ENCODE measurements at places on chromosomes 1 and 21.

DNA sequence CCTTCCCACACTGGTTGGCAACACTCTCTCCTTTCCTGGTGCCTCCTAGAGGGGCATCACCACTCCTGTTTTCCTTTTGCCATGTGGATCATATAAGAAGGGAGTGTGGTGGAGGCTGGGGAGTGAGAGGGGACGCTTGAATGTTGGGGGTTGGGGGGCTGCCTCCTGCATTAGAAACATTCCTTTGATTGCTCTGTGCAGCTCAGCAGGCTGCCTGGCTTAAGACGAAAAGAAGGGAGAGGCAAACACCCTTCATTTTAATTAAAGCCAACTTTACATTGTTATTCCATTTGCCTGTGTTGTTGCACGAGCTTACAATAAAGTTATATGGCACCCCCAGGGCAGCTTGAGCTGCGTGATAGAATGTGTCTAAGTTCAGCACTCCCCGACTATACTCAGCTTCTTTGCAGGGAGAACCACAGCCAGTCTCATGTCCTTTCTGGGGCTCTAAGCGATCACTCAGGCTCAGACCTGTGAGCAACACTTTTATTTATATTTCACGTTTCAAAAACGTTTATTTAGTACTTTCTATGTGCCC, 57.4 kb downstream of the FOXD2 start:
- DNase-seq = no peak

DNA sequence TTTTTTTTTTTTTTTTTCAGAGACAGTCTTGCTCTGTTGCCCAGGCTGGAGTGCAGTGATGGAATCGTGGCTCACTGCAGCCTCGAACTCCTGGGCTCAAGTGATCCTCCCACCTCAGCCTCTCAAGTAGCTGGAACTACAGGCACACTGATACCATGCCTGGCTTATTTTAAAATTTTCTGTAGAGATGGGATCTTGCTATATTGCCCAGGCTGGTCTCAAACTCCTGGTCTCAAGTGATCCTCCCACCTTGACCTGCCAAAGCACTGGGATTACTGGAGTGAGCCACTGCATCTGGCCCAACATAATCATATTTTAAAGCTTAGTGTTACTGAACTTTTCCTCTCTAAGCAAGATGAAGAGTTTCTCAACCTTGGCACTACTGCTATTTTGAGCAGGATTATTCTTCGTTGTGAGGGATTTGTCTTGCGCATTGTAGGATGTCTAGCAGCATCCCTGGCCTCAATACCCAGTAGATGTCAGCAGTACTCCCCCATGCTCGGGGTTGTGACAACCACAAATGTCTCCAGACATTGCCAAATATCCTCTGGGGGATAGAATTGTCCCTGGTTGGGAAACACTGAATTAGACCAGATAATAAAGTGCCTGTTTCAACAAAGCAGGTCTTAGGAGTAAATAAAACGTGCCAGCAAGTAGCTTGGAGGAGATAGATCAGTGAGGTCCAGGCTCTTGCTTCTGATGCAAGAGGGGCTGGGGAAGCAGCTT, 15.1 kb upstream of the THRAP3 start:
- no peak for DNase-seq

DNA sequence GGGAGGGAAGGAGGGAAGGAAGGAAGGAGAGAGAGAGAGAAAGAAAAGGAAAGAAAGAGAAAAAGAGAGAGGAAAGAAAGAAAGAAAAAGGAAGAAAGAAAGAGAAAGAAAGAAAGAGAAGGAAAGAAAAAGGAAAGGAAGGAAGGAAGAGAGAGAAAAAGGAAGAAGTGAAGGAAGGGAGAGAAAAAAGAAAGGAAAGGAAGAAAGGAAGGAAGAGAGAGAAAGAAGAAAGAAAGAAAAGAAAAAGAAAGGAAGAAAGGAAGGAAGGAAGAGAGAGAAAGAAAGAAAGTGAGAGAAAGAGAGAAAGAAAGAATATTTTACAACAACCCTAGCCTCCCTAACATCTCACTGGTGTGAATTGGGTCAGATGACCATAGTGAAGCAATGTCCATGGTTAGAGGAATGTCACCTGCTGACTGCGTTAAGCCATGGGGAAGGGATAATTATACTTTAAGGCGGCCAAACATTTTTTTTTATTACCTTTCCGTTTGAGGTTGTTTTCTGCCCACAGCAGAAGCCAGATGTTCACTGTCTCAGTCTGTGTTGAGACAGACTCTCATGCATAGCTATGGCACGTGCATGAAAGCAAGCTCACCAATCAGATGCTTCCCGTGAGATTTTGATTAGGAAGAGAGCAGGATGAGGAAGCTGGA, 76.4 kb downstream of the SNRPE start:
- DNase-seq = no peak

DNA sequence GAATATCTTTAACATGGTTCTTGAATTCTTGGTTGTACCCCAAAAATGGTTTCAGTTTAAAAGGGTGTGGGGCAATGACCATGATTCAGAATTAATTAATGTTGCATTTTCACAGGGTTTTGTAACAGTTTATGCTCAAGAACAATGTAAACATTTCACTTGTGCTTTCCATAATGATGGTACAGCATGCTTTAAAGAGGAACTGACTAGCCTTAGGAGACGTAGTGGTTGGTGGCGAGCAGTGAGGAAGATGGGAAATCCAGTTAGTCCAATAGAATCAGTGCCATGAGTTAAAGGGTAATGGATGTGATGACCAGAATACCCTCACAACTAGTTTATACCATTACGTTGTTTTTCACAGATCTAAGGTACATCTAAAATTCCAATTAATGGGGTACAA, 138.0 kb downstream of the HS2ST1 start:
- DNase-seq = no peak

GRCh38 chr1:47630346-47630745, 192.5 kb downstream of the FOXD2 start:
- no peak for DNase-seq

GRCh38 chr1:40652979-40653378, 12.5 kb downstream of the RIMS3 start:
- no peak for DNase-seq

- DNase-seq = no peak
These were observed 36.5 kb upstream of the RC3H1 start for GRCh38 chr1:174058624-174059023.

DNA sequence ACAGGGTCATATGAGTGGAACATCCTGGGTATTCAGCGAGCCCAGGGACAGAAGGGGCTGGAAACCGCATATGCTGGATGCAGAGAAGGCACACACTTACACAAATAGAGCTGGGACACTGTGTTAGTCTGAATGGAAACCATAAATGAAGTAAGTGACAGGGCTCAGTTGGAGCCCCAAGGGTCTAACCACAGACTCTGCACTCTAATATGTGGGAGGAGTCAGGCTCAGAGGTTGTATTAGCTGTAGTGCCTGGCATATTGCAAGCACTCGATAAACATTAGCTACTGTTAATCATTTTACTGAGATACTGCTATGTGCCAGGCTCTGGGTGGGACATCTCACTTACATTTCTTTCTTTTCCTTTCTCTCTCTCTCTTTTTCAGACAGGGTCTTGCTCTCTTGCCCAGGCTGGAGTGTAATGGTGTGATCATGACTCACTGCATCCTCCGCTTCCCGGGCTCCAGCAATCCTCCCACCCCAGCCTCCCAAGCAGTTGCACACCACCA, 6.5 kb upstream of the OLIG1 start:
- DNase-seq = no peak

GRCh38 chr21:44615911-44616590, 4.2 kb downstream of the KRTAP10-8 start:
- no peak for DNase-seq

- peak; percentile 30 for DNase-seq
These were observed 19.8 kb downstream of the ERRFI1 start for GRCh38 chr1:8006037-8006963.

GRCh38 chr1:231189683-231190270, 27.9 kb downstream of the TRIM67 start:
- DNase-seq = no peak

- DNase-seq = no peak
These were observed 64.4 kb upstream of the GJA5 start for GRCh38 chr1:147824798-147825197.

DNA sequence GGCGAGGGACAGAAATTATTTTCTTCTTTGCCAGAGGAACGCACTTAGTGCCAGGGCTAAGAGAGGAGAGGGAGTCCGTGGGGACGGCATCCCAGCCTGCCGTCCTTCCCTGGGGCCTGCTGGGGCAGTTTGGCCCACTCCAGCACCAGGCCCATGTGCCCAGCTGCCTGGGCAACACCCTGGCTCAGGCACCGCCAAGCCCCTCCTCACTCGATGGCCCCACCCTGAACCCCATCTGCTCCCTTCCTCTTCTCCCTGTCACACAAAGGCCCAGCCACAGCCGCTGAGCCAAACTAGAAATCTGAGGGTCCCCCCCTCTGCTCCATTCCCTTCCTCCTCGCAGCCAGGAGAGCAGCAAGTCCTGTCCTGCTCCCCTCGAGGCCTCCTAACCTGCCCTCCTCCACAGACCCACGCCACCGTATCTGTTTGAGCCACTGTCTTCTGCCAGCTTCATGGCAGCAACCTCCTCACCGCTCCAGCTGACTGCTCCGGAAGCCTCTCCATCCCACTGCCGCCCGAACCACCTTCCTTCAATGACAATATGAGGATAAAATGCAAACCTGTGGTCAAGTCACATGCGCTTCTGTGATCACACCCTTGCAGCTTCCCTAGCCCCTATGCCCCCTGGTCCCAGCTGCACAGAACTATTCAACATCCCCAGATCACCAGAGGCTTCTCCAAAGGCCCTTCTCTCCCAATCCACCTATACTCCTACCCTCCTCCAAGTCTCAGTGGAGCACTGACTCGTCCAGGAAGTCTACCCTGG, 8.4 kb upstream of the TNNI1 start:
- DNase-seq = no peak

DNA sequence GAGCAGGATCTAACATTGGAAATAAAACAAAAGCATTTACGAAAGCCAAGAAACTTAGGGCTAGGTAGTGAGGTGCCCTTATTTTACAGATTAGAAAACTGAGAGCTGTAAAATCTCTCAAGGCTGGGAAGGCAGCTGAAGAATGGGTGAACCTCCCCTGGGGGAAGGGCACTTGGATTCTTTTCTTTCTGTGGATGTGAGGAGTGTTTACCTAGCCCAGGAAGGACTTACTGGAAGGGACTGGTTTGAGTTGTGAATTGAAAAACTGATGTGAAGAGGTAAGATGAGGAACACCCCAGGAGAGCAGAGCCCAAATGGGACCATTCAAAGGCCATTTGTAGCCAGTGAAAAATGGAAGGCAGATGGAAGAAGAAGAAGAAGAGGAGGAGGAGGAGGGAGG, 74.7 kb upstream of the NGF start:
- DNase-seq = no peak

GRCh38 chr1:179369751-179370341, 4.1 kb downstream of the AXDND1 start:
- peak; percentile 78 for DNase-seq

GRCh38 chr1:174967845-174968705, 31.7 kb upstream of the CACYBP start:
- DNase-seq = no peak

DNA sequence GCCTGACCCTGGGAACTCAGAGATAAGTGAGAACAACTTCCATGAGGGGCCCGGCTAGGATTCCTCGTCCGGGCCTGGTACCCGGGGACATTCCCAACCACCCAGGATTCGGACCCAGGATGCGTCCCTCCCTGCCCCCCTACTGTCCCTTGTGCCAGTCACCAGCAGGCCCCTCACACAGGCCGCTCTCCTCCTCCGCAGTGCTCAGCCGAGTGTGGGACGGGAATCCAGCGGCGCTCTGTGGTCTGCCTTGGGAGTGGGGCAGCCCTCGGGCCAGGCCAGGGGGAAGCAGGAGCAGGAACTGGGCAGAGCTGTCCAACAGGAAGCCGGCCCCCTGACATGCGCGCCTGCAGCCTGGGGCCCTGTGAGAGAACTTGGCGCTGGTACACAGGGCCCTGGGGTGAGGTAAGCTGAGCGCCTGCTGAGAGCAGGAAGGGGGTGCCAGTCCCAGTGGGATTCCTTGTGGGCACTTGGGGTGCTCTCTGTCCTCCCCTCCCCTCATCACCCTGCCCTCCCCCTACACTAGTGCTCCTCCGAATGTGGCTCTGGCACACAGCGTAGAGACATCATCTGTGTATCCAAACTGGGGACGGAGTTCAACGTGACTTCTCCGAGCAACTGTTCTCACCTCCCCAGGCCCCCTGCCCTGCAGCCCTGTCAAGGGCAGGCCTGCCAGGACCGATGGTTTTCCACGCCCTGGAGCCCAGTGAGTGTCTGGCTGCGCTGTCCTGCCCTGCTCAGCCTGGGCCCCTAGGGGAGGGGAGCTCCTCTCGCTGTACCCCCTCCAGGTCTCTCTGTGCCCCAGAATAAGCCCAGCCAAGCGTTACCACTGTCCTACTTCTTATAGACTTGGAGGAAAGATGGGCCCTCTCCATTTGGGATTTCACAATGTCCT, 9.8 kb downstream of the ADAMTSL4 start:
- peak; percentile 14 for DNase-seq

GRCh38 chr1:56098946-56099345, 480.4 kb downstream of the PLPP3 start:
- peak; percentile 18 for DNase-seq

DNA sequence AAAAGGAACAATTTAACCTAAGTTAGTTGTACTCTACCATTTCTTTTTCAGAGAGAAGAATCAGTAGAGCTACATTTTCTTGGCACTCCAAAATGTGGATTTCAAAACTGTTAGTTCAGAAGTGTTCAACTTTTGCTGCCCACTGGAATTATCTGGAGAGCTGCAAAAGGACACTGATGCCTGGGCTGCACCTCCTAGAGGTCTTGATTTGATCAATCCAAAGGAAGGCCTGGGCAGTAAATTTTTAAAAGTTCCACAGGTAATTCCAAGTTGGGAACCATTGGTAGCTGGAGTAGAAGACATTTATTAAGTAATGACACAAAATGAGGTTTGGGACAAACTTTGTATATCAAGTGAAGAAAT, 79.3 kb upstream of the HMCN1 start:
- DNase-seq = no peak

DNA sequence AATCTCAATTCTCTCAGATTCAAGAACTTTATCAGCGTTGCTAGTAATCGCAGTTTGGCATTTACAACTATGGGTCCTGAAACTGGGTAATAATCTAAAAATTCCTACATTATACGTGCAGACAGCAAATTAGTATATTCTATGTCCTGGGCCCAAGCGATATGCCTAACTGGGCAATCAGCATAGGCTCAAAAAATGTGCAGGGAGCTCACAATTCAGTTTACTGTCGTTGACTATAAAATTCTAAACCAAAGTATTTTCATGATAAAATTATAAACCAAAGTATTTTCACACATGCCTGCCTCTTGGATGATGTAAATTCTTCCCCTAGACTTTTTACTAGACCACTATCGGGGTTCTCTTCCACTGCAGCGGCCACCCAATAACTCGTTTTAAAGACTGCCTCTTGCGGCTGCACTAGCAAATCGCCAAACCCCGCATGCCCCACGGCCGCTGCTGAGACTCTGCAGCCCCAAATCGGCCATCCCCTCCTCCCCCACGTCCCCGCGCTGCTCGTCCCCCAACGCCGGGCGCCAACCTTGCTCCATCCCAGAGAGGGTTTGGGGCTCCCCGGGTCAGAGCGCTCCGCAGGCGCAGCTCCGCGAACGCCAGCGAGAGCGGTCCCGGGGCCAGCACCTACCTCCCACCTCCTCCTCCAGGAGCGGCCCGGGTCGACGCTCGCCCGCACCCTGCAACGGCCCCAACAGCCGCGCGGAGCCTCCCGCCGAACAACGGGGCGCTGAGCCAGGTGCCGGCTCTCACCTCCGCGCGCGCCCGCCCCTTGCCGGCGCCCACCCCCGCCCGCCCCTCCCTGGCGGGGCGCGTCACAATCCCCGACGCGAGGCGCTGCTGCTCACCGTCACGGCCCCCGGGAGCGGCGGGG, 506 bp downstream of the SSX2IP start:
- peak; percentile 67 for DNase-seq
